ENCODE measurements at places on chromosomes 6 and 20. TPM values are rescaled to one million over a fixed set of nuclear protein-coding genes. Genes with fewer than 3 reads are reported as not detected.

DNA sequence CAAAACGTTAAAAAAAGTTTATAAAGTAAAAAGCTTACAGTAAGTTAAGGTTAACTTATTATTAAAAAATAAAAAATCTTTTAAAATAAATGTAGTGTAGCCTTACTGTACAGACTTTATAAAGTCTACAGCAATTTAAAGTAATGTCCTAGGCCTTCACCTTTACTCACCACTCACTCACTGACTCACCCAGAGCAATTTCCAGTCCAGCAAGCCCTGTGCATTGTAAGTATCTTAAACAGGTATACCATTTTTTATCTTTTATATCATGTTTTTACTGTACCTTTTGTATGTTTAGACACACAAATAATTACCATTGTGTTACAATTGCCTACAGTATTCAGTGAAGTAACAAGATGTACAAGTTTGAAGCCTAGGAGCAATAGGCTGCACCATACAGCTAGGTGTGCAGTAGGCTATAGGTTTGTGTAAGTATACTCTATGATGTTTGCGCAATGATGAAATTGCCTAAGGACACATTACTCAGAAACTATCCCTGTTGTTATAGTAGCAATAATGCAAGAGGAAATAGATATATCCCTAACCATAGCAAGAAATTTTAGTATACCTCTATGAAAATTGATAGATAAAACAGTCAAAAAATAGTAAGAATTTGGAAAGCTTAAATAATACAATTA lies 39.5 kb downstream of the FBXO5 start:
- no peak for DNase-seq

Gene PRDM13
- total RNA-seq: not detected

Gene LINC00237
- not detected for total RNA-seq

Gene GPR6
- total RNA-seq: not detected

- no peak for DNase-seq
Measured at GRCh38 chr6:44672086-44672485, 284.6 kb downstream of the CDC5L start.

GRCh38 chr6:145735356-145736165 lies at the start of gene EPM2A:
Gene EPM2A, minus strand, starts transcription at chr6:145735520. Its CDS starts 22 bp downstream, at chr6:145735498.
- DNase-seq: peak; percentile 94

DNA sequence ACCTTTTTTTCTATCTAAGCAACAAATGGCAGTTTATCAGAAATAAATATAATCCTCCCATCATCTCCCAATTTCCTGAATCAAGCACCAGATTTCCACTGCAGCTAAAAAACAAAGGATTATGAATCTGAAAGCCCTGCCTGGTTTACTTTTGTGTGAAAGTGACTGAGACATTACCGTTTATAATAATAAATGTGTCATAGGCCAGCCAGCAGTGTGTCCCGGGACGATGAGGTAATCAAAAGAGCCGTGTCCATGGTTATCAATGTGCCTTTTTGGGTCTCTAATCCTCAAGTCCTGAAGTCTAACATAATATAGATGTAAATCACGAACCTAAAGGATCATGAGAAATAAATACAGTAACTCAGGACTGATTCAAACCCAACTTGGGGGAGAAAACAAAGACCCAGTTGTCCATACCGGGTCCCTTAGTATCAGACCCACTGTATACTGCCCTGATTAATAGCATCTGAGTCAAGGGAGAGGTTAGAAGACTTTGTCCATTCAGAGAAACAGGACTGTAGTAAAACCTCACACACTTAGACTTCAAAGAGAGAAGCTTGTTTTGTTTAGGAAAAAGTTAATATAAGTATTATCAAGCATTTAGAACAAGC lies 149.1 kb downstream of the SASH1 start:
- DNase-seq: no peak

Gene MRPS10
- total RNA-seq: 62.3 TPM

- DNase-seq: no peak
Measured at GRCh38 chr20:16810216-16810615, 62.1 kb downstream of the OTOR start.

Gene UBE2J1
- total RNA-seq: 15.0 TPM

GRCh38 chr6:5729813-5730517 lies 276.8 kb downstream of the NRN1 start:
- no peak for DNase-seq

Gene SEL1L2
- 1.7 TPM for total RNA-seq

DNA sequence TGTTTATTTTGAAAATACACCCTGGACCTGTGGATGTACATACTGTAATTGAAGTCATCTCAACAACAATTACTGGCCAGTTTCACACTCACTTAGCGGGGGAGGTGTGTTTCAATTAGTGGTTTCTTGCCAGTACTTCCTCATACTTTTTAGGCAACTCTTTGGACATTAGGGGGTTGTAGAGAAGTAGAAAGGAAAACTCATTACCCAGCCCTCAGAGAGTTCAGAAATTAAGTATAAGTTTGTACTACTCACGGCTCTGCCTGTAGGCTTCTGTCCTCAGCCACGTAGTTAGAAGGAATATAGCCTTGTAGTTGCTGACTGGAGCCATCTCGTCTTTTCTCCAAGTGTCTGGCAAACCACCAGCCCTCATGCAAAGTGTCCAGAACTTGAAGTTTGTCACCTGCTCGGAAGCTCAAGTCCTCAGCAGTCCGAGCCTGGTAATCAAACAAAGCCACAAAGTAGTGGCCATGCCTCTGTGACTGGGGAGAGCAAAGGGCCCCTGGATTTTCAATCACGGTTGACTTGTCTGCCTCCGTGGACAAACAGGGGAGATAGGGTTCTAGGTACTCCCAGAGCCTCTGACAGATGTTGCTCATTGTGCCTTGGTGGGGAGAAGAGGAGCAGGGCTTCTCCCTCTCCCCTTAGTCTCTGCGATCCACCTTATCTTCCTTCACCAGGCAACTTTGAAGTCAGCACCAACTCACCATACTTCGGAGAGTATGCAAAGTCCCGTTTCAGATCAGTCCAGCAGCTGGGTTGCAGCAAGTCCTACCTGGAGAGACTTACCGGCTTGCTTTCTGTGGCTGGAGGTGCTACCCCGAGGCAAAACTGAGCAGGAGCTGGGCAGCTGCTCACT lies 749 bp downstream of the FRK start:
- no peak for DNase-seq

Gene RBBP9
- total RNA-seq: 5.1 TPM

Gene MYLK2
- total RNA-seq: 0.35 TPM

- DNase-seq: no peak
Measured at GRCh38 chr20:43863330-43863729, 51.3 kb upstream of the TOX2 start.

DNA sequence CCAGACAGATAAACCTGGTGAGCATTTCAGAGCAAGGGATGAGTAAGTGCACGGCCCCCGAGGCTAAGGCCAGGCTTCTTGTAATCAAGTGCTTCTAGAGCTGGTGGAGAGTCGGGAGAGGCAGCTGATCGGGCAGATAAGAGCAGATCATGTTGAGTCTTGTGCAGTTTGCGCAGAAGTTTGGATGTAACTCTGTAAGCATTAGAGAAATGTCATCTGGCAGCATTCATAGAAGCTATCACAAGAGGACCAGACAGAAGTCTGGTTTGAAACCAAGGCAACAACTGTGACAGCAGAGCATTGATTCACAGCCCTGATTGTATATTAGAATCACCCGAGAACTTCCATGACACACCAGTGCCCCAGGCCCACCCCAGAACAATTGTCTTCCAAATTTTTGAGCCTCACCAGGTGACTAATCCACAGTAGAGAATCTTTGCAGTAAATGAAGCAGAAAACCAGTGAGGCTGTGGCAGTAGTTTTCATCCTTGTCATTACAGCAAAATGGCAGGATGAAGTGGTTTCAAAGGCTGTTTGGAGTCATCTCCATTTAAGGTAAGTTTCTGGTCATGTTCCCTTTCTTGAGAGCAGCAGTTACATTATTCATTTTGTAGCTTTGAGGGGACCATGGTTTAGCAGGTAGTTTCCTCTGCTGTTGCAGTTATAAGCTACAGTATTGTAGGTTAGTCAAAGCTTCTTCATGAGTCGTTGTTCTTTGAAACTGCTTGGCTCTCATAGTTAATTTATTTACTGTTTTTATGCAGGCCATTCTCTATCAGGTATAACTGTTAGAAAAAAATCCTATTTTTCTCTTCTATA lies 84.1 kb downstream of the RNF217 start:
- DNase-seq: no peak

DNA sequence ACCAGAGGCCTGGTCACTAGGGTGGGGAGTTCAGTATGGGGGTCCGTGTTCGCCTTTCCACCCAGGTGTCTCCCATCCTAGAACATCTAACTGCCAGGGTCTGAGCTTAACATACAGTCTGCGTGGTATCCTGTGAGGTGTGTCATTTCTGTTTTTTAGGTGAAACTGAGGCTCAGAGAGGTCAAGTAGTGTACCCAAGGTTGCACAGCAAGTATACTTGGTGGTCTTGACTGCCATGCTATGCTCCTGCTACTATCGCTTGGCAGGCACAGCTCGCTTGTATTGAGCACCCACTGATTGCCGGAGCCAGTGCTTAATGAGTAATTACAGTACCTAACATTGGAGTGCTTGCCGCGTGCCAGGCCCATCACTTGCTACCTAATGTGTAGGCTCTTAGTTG lies 26.2 kb downstream of the GTSF1L start:
- no peak for DNase-seq

- DNase-seq: no peak
Measured at GRCh38 chr6:121205569-121205968, 128.7 kb downstream of the TBC1D32 start.

GRCh38 chr6:12804952-12805645 lies 88.5 kb downstream of the PHACTR1 start:
- no peak for DNase-seq

DNA sequence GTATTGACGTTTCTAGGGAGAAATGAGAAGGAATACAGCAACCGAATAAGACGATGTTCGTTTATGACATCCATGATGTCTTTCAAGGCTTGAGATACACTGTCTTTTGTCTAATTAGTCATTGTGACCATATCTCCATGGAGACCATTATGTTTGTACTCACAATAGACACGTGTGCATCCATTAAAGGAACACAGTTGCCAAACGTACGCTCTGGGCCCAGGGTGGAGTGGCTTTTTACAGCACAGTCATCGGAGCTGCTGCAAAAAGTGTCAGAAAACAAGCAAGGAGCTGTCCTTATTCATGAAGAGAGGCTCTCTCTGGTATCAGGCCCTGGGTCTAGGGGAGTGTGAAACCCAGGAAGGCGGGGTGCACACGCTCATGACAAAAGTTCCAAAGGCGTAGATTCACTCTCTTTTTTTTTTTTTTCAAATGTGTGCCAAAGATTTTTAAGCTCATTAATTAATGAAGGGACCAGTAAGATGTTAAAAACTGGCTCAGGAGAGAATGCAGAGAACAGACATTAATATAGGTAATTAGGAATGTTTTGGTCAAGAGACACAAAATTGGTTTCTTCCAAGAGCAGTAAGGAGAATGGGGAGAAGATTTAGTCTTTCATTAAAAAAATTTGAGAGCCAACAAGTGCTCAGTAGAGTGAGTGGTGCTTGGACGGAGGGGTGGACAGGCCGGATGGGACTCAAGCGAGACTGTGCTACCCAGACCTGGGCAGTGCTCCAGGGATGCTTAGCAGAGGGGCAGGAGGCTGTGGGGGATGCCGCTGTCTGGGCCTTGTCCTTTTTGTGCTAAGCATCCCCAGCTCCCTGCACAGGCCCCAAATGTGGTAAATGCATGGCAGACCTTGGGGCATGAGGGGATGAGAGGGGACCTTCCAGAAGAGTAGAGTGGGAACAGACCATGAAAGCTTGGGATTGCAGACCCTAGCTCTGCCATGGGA lies 34.9 kb upstream of the GTSF1L start:
- DNase-seq: no peak

- no peak for DNase-seq
Measured at GRCh38 chr6:45900808-45901752, 114.6 kb downstream of the CLIC5 start.

Gene TP53TG5
- total RNA-seq: 0.73 TPM

DNA sequence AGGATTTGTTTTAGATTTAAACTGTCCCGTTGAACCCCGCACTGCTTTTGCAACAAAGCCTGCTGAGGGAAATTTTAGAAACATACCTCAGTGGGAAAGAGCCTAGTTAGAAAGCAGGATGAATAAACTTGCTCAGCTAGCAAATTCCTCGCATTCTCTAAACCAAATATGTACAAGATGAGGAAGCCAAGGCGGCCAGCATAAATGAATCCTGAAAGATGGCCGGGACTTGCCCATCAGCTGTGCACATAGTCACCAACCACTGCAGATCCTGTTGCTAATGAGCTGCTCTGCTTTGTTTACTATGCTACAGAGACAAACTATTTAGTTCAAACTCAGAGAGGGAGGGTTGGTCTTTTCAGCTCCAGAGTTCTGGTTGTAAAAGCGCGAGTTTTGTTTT lies 49.0 kb downstream of the TMEM170B start:
- DNase-seq: no peak

DNA sequence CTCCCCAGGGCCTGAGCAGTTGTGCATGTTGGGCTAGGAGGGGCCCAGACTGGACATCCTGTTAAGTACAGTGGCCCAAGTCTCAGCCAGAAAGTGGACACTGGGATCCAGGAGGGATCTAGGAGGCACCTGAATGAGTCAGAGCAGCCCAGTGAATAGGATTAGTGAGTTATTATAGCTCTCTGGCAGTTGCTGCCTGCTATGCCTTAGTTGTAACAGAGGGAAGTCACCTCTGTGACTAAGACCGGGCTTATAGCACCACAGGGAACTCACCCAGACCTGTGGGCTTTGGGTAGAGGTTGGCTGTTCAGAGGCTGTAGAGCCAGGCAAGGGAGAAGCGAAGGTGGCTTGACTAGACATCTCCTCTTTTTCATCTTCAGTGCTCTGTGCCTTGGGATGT lies 39.0 kb upstream of the AAR2 start:
- DNase-seq: no peak

DNA sequence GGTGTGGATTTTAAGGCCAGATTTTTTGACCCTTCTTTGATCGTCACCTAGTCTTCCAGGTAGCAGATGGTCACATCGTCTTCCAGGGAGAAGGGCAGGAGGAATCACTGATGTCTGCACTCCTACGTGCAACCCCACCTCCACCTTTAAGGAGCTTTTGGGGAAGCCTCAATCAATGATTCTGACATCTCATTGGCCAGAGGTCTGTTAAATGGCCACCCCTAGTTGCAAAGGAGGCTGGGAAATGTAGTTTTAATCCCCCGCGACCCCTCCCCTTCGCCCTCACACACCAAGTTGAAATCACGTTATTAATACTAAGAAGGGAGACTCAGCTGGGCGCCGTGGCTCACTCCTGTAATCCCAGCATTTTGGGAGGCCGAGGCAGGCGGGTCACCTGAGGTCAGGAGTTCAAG lies 151.4 kb downstream of the BCAS1 start:
- no peak for DNase-seq

DNA sequence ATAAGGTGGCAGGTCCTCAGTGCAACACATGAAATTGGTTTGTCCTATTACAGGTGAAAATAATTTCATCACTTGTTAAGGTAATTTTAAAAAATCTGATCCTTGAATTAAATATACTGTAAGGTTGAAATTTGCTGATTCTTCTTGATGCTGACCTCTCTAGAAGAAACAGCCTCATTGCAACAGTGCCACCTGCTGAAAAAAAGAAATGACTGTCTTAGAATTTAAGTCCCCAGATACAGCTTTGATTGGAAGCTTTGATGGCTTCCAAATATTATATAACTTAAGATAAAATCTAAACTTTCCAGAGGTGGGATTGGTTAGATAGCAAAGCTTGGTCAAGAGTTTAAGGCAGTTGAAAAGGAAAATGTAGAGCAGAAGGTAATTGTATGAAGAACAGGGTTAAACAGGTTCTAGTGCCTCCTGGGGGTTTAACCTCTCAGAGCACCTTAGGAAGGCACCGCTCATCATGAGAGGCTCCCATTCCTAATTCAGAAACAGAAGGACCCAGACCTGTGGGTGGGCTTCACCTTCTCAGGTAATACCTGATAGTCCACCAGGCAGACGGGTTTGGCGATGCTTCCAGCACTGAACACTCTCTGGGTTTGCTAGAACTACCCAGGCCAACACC lies 401.0 kb downstream of the PAX1 start:
- DNase-seq: no peak

- no peak for DNase-seq
Measured at GRCh38 chr20:48421547-48421946, 406.3 kb downstream of the PREX1 start.

Data from Right ventricle myocardium inferior (tissue), 1 donor.